Activated T-cell treated with anti-CD3 and anti-CD28 coated beads, Interleukin-2, amount 50 U/mL, for 72 hours (primary cell): ENCODE measurements at places on chromosomes 3 and 15. TPM values are rescaled to one million over a fixed set of nuclear protein-coding genes. Genes with fewer than 3 reads are reported as not detected.

Gene RBP2
- total RNA-seq = not detected

GRCh38 chr3:109275702-109276293, 40.5 kb downstream of the DPPA2 start:
- DNase-seq = peak; percentile 2

- DNase-seq = no peak
These were observed 18.1 kb upstream of the SLC27A2 start for GRCh38 chr15:50163719-50164410.

Gene CHRNA7
- total RNA-seq = 0.46 TPM

- DNase-seq = peak; percentile 12
These were observed 603 bp downstream of the SCAPER start for GRCh38 chr15:76904461-76905012.

DNA sequence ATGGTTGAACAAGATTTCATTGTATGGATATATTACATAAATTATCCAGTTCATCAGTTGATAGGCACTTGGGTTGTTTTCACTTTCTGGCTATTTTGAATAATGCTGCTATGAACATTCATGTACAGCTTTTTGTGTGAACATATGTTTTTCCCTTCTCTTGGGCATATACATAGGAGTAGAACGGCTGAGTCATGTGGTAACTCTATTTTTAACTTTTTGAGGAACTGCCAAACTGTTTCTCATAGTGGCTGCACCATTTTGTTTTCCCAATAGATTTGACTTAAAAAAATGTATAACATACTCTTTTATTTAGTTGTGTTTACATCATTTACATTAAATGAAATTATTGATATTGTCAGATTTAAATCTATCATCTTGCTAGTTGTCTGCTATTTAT, 28.8 kb upstream of the RFX7 start:
- DNase-seq = no peak

DNA sequence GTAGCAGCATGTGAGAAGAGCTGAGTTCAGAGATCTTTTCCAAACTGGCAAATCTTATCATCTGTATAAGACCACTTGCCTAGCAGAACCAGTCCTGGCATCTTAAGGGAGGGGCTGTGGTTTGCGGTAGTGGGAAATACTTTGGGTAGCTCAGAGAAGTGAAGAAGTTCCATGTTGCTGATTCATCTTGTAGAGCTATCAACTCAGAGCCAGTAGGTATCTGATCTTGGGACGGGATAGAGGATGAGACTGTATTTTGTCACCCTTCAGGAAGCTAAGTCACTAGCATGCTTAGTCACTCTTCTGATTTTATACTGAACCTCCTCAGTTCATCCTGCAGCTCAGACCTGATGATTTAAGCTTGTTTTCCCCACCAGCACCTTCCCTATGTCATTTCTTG, 211.4 kb downstream of the NR1D2 start:
- peak; percentile 2 for DNase-seq

- no peak for DNase-seq
These were observed 251.5 kb downstream of the PLCL2 start for GRCh38 chr3:17136136-17136721.

- no peak for DNase-seq
These were observed 890 bp downstream of the CHRD start for GRCh38 chr3:184380627-184381260.

Gene SPTBN5
- 1.7 TPM for total RNA-seq

Gene GLDN
- not detected for total RNA-seq

GRCh38 chr3:153169793-153170383, 7.9 kb downstream of the RAP2B start:
- DNase-seq = no peak

DNA sequence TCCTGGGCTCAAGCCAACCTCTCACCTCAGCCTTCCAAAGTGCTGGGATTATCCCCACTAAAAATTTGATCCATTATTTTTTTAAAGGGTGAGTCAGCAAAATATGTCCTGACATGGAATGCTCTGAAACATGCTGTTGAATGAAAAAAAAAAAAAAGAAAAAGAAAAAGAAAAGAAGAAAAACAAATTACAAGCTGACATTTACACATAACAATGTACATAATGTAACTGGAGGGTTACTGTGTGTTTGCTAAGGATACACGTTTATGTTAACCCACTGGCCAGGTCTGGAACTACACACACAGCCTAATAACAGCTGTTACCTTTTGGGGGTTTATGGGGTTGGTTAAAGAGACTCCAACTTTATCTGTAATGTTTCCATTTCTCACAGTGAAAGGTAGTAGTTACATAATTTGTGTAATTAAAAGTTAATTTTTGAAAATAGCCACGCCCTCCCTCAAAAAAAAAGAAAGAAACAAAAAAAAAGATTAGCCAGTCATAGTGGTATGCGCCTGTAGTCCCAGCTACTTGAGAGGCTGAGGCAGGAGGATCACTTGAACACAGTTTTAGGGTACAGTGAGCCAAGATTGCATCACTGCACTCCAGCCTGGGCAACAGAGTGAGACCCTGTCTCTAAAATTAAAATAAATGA, 3.1 kb upstream of the MESP2 start:
- no peak for DNase-seq

GRCh38 chr3:39291903-39292329, 12.1 kb upstream of the CX3CR1 start:
- DNase-seq = peak; percentile 82

GRCh38 chr3:134106580-134106979, 76.9 kb upstream of the SLCO2A1 start:
- no peak for DNase-seq

DNA sequence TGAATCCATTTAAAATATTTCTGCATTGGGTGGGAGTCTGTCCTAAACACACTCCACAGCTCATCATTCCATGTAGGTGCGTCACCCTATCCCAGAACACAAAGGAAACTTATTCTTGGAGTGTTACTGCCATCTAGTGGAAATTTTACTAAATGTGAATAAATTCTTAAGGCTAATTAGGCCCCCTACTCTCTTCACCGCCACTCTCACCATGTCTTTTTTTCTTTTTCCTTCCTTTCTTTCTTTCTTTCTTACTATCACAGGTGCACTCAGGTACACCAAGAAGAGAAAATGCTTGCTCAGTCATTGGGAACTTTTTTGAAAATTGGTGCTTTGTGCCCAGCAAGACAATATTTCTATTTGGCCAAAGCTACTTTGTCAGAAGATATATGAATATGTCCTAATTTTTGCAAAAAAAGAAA, 26.4 kb upstream of the ATP8B4 start:
- no peak for DNase-seq

DNA sequence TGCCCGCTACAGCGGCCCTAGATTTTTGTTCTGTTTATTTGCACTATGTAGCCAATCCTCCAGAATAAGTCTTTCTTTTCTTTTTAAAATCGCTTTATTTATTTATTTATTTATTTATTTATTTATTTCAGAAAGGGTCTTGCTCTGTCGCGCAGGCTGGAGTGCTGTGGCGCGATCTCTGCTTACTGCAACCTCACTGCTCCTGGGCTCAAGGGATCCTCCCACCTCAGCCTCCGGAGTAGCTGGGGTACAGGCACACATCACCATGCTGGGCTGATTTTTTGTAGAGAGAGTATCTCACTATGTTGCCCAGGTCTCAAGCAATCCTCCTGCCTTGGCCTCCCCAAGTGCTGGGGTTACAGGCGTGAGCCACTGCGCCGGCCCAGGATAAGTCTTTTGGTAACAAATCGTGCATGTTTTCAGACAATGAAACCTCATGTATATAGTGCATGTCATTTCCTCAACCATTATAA, 333 bp upstream of the MTFMT start:
- DNase-seq = no peak

- DNase-seq = no peak
These were observed 77.6 kb upstream of the CCDC80 start for GRCh38 chr3:112718516-112718915.

- DNase-seq = no peak
These were observed 204.1 kb upstream of the SUCLG2 start for GRCh38 chr3:67858492-67858891.

Gene KCNAB1
- total RNA-seq = not detected

DNA sequence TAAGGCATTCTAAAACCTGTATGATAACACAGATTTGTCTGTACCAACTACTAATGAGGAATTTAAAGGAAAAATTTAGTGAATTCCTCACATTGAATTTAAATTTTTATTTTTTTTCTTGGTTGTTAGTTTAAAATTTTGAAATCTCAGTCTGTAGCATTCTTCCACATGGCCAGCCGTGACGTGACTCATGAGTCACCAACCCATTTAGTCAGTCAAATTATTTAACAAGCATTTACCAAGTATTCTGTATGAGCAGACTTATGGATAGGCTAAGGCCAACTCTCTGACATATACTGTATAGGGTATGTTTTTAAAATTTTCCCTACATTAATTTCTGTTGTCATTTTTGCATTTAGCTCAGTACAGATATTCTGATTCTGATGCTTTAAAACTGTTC, 112.9 kb downstream of the CNTN4 start:
- no peak for DNase-seq

DNA sequence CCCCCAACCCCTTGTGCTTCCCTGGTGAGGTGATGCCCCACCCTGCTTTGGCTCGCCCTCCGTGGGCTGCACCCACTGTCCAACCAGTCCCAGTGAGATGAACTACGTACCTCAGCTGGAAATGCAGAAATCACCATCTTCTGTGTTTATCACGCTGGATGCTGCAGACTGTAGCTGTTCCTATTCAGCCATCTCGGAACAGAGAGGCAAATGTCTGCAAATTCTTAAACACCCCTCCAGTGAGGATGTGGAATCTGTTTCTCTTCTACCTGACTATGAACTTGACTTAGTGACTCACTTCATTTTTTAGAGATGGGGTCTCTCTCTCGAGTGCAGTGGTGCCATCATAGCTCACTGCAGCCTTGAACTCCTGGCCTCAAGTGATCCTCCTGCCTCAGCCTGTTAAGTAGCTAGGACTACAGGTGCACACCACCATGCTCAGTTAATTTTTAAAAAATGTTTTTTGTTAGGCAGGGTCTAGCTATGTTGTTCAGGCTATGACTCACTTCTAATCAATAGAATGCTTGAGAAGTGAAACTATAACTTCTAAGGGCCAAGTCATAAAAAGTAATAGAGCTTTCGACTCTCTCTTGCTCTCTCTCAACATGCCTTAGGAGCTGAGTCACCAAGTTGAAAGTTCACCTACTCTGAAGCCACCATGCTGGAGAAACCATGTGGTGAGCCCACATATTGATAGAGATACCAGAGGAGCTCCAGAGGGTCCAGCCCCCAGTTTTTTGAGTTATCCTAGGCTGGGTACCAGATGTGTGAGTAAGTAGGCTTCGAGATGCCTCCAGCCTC, 11.5 kb upstream of the PARP14 start:
- DNase-seq = peak; percentile 67

GRCh38 chr3:81249540-81250029, 511.9 kb downstream of the GBE1 start:
- no peak for DNase-seq

Gene ADAMTS7
- 1.5 TPM for total RNA-seq

Gene GASK1A
- total RNA-seq = 0.12 TPM

DNA sequence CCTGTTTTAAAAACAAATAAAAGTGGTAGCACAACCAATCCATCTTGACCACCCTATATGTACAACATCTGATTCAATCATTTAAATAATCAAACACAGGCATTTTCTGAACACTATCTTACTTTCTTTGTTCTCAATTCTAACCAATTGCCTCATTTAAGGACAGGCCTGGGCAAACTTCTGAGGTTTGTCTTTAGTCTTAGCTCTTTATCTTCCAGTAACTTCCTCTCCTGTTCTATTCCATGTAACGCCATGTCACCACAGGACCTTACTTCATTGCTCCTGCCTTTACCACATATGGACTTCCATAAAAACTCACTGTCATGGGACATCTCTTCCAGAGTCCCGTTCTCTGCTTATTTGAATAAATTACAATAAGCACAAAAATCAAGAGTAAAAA, 14.9 kb downstream of the HDGFL3 start:
- DNase-seq = no peak

Gene VILL
- total RNA-seq = 16.1 TPM

- no peak for DNase-seq
These were observed 31.6 kb downstream of the SLC24A1 start for GRCh38 chr15:65653341-65653740.

Gene LAMB2
- 0.39 TPM for total RNA-seq

GRCh38 chr3:26422415-26422814, 200.2 kb upstream of the LRRC3B start:
- no peak for DNase-seq

- no peak for DNase-seq
These were observed 4.2 kb downstream of the TP63 start for GRCh38 chr3:189635339-189635738.

Gene LSMEM2
- not detected for total RNA-seq

Gene AADAC
- total RNA-seq = not detected

DNA sequence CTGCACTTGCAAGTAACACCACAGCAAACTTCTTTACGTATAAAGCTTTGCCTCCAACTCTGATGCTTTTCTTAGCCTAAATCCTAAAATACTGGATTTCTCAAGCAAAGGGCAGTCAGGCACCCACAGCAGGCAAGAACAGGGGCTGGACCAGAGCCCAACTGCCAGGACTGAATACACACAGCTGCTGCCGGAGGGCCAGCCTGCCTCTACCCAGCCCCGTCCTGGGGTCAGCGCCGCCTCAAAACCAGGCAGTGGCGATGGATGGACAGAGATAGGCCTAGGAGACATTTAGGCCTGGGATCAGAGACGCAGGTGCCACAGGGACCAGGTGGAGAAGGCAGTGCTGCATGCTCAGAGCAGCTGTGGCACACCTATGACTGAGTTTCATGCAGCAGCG, 47.6 kb upstream of the SEC61A1 start:
- no peak for DNase-seq

Gene FGF7
- not detected for total RNA-seq

- no peak for DNase-seq
These were observed 24.9 kb upstream of the DHX36 start for GRCh38 chr3:154349223-154349622.

GRCh38 chr15:25235391-25235790, 203.4 kb downstream of the UBE3A start:
- no peak for DNase-seq

- DNase-seq = no peak
These were observed 20.3 kb downstream of the PPCDC start for GRCh38 chr15:75043509-75044257.

- no peak for DNase-seq
These were observed 44.4 kb downstream of the PTH1R start for GRCh38 chr3:46921871-46922271.

DNA sequence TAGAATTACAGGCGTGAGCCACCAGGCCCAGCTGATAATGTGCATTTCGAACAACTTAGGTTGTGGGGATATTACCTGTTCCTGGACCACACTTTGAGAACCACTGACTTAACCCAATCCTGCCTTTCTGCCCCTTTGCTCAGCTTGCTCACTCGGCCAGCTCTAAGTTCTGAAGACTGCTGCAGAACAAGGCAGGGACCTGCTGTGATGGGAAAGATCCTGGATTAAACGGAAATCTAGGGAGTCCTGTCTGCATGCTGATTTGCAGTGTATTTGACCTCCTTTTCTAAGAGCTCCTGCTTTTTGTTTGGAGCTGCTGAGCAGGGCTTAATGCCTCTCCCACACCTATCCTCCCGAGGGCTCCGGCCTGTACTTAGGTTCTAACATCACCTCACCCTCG, 2.9 kb downstream of the LTK start:
- DNase-seq = no peak

DNA sequence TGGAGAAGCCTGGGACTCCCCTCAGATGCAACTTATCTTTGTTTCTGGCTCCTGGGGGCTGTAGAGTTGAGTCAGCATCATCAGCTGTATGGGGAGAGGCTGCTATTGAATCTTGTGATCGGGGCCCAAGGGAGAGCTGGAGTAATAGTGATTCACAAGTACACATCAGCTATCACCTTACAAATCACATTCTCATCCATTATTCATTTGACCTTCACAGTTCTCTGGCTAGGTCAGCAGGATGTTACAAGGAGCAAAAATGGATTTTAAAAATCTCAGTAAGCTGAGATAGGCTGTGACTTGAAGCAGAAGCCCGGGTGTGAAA, 175.0 kb downstream of the OPA1 start:
- no peak for DNase-seq

Gene MCF2L2
- total RNA-seq = 11.5 TPM
